Activated T-cell treated with anti-CD3 and anti-CD28 coated beads, Interleukin-2, amount 50 U/mL, for 72 hours (primary cell): ENCODE measurements at places on chromosomes 13 and 19. TPM values are rescaled to one million over a fixed set of nuclear protein-coding genes. Genes with fewer than 3 reads are reported as not detected.
A peak's percentile ranks its signal among the peaks of the same experiment; 100 is the strongest.

DNA sequence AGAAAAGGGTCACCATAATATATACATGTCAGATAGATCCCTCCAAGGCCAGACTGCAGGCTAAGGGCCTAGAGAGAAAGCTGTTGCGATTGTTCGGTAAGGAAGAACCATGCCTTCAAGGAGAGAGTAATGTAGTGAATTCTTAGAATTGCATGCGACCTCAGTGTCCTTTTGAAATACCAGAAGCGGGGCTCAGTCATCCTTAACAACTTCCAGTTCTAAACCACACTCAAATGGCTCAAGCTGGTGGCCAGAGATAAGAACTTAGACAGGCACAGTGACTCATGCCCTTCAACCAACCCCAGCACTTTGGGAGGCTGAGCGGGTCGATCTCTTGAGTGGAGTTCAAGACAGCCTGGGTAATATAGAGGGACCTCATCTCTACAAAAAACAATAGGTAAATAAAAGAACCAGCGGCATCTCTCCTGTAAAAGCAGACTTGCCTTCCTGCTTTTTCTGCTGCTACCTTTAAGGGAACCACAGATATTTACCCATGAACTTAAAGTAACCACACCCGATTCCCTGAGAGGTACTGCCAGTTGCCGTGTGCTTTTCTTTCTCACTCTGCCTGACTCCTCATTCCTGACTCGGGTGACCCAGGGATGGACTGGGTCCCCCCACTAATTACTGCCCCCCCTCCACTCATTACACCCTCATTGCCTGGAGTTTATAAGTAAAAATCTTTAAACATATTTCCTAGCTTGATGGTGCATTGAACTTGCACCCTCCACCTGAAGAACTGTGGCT is 15.4 kb upstream of the SIGLEC6 start:
- DNase-seq, result peak; percentile 27

- no peak for DNase-seq
Measured at GRCh38 chr19:30681162-30682100, 309.2 kb downstream of the ZNF536 start.

- DNase-seq, result no peak
Measured at GRCh38 chr19:56705939-56706338, 34.4 kb upstream of the ZNF835 start.

DNA sequence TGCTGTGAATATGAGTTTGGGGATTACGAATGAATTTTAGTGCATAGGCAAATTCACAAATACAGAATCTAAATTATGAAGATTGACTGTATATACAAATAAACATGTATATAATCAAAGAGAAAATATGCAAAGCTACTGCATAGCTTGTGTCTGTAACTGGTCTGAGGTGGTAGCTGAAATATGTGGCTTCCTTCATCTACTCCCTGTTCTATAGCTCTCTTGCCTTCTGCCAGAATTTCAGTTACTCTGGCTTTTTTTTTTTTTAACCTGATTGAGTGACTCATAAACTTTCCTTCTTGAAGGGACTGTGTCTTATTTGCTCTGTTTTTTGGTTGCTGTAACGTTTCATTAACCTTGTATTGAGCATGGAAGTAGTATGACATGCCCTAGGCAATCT is 26.6 kb downstream of the DNAJC3 start:
- no peak for DNase-seq

The NUCB1 gene
- total RNA-seq, result 168 TPM

DNA sequence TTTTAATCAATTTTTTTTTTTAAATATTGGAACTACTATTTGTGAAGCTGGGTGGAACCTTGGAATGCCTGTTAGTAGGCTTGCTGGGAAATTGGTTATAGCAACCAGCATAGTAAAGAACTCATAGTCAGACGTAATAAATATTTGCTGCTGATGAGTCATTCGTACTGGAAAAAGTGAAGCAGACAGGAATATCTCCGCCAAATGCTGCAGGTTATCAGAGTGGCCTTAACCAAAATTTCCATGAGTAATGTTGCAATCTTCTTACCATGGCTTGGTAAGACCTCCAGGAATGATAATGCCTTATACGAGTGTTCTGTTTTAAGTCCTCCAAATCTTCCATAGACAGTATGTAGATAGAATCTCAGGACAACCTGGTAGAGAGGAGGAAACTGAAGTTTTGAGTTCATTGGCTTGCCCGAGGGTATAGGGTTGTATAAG is 34.2 kb downstream of the MBNL2 start:
- no peak for DNase-seq

- no peak for DNase-seq
Measured at GRCh38 chr13:24267801-24268200, 41.6 kb upstream of the C1QTNF9 start.

The ZNF772 gene
- total RNA-seq, result 6.4 TPM

DNA sequence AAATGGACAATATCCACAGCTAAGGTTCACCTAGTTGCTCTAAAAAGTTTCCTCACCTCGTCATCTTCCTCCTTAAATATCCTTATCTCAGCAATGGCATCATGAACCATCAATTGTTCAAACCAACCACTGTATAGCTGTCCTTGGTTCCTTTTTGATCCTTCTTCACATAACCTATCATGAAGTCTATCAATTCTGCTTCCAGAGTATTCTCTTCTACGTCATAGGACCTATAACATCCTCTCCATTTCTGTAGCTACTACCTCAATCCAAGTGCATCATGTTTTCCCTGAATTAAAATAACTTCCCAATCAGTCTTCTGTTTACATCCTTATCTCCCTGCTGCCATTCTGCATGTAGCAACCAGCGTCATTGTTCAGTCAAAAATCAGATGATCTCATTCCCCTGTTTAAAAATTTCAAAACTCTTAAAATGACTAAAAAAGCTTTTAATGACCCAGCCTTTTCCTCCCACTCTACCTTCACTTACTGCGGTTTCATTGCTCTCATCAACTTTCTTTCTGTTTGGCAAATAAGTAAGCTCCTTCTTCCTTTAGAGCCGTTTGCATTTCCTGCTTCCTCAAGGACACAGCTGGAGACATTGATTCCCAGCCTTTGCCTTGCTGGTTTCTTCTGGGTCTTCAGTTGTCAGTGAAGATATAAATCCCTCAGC is 223.9 kb upstream of the MIR17HG start:
- DNase-seq, result no peak
